ENCODE measurements at places on chromosomes 2 and 18. TPM values are rescaled to one million over a fixed set of nuclear protein-coding genes. Genes with fewer than 3 reads are reported as not detected.

TUBA3E gene
- total RNA-seq: not detected

IFIH1 gene
- total RNA-seq: 42.4 TPM

SKOR2 gene
- not detected for total RNA-seq

ASTL gene
- not detected for total RNA-seq

NTSR2 gene
- not detected for total RNA-seq

STAM2 gene
- total RNA-seq: 23.3 TPM

KCNIP3 gene
- total RNA-seq: 2.2 TPM

TBC1D8 gene
- 52.3 TPM for total RNA-seq

ADGRF3 gene
- 0.58 TPM for total RNA-seq

ESPNL gene
- 0.53 TPM for total RNA-seq

ZNF385B gene
- total RNA-seq: not detected
